AG08396 (cell line): ENCODE measurements at places on chromosomes 13 and 19.

DNA sequence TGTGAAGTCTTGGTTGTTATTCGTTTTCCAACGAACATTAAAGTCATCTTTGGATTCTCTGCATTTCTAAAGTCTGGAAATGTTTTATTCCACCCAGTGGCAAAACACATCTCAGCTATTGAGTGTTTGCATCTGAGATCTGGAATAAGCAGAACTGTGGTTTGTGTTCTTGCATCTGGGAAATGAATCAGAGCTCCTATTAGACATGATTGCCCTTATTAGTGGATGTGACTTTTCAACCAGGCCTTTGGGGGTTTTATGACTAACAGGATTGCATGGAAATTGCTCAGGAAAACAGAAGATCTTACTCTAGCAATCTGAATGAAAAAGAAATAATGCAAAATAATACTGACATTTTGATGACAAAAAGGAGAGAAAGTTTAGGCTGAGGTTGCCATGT is 488.8 kb downstream of the IRS2 start:
- peak; percentile 73 for DNase-seq

- no peak for DNase-seq
Measured at GRCh38 chr13:113224486-113224885, 15.1 kb downstream of the CUL4A start.

DNA sequence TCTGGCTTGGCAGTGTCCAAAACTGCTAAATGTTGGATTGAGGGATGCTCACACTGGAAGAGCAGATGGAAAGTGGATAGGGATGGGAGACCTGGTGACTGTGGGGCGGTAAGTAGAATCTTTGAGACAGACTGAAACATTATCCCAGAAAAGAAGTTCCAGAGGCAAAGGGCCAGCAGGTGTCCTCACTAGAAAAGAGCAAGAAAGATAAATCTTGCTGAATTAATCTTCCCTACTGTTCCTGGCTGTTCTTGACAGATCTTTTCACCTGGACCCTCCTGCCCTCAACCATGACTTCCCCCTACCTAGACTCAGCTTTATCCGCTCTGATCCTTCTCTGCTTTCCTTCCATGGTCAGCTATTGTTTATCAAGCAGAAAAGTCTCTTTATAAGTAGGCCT is 35.0 kb upstream of the FRY start:
- DNase-seq, result no peak

GRCh38 chr19:18529782-18530181 is 7.9 kb upstream of the ELL start:
- DNase-seq, result no peak

GRCh38 chr19:34135054-34135800 is 37.1 kb upstream of the LSM14A start:
- DNase-seq, result no peak

DNA sequence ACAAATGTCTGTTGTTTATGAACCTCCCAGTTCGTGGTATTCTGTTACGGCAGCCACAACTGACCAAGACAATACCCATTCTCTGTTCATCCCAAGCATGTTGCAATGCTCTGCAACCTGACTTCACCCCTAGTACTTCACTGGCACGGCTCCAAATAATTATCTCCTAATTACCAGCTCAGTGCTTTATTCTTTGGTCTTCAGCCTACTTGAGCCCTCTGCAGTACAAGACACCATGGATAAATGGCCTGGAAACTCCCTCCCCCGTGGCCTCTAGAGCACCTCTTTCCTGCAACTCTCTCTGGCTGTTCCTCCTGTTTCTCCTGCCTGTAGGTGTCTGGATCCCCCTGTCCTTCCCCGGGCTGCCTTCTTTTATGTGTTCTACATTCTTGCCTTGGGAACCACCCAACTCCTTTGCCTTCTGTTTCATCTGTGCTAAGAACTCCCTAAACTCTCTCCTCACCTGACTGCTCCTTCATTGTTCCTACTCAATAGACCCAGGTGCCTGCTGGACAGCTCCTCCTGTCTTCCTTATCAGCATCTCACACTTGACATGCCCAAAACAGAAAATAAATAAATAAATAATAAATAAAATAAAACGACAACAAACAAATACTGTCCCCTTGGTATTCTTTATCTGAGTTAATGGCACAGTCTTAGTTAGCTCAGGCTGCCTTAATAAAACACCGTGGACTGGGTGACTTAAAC is 200.4 kb upstream of the IPO5 start:
- no peak for DNase-seq

- no peak for DNase-seq
Measured at GRCh38 chr13:99158846-99159245, 41.8 kb upstream of the UBAC2 start.
